ENCODE measurements at places on chromosomes 4 and X.

DNA sequence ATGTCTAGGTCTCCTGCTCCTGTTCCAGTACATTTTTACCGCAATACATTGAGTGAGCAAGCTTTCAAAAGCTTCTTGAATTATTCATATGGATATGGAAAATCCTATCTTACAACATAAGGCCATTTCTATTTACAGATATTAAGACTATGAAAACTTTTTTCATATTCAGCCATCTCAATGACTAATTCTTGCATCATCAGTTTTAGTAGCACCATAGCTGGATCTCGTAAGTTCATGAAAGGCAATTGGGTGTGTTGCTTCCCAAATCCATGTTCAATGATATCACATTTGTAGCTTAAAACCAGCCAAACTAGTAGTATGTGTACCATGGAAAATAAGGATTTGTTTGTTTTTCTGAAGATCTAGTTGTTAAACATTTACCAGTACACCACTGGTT, 118.3 kb upstream of the GABRA2 start:
- DNase-seq = no peak

DNA sequence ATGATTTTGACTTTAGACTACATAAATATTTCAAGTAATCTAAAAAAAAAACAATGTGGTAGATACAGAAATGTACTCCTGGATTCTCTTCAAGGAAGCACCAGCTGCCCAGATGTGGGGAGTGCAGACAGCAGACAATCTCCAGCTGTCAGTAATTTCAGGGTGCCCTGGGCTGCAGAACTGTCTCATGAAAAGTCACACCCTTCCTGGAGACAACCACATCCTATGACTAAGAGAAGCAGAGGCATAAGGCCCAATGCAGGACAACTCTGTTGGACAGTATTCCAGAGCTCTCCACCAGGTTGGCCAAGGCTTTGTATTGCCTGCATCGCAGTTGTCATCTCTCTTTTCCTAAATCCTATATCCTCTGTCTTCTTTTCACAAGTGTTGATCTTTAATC, 34.4 kb upstream of the BLTP1 start:
- no peak for DNase-seq

DNA sequence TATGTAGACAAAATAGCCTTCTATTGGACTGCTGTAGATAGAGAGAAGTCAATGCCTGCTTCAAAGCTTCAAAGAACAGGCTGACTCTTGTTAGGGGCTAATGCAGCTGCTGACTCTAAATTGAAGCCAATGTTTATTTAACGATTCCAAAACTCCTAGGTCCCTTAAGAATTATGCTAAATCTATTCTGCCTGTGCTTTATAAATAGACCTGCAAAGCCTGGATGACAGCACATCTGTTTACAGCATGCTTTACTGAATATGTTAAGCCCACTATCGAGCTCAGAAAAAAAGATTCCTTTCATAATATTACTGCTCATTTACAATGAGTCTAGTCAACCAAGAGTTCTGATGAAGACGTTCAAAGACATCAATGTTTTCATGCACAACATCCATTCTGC, 54.8 kb upstream of the RBMXL3 start:
- no peak for DNase-seq

DNA sequence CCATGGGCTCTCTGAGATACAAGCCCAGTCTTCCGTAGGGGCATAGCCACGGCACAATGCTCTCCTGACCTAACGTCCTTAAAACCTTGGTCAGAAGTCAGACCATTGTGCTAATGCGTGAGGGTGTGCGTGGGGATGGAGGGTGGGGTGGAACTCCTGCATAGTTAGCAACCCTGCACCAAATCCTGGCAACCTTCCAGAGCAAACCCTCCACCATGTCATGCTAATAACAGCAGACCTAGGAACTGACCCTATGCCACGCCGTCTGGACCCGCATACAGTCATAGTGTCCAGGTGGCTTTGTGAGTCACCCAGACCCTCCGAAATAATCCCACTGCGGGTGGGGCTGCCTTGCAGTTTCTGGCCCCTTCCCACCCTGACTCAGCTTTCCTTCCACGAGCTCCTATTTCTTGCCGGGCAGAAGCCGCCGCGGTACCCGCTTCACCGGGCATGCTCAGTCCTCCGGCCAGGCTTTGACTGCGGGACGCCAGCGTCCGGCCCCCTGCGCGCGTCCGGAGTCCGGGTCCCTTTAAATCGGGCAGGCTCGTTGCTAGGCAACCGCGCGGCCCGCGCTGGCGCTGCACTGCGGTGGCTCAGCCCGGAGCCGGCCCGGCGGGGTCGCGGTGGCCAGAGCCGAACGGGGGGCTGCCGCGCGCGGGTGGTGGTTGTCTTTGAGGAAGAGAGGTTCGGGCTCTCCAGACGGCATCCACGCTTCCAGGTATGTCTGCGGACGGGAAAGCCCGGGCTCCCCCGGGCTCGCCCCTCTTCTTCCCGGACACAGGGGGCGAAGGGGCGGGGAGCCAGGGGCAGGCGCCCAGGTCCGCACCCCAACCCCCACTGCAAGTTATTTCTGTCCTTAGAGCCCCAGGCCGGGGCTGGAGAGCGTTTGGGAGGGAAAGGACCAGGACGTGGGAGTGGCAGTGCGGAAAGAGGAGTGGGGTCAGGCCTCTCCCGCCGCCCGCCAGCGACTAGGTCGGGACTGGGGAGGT, at the start of gene CCDC160:
CCDC160 (plus strand) TSS at position 557 of the 989 bp plus-strand sequence. CDS start 7,619 bp downstream, outside the sequence.
- DNase-seq = no peak

All from GDM1 (cell line).